ENCODE measurements at places on chromosomes 16 and 17.

DNA sequence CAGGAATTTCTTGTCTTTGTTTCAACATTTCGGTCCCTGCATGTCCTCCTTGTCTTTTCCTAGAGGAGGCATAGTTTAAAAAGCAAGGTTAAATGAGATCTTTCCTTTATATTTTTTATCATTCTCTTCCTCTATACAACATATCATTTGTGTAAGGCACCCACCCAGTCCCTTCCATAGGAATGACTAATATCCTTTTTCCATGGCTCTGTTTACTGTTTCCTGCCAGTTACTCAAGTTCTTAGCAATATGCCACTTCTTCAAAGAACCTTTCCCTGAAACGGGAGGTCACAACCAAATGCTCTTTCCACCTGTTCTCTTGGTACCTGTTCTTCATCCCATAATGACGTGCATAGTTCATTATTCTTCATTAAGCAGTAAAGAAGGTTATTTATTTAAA lies 1237.1 kb upstream of the GOT2 start:
- DNase-seq = no peak

- DNase-seq = no peak
These were observed 88.0 kb upstream of the CBX4 start for GRCh38 chr17:79927136-79927661.

GRCh38 chr16:12573730-12574383 lies 229.8 kb downstream of the CPPED1 start:
- peak; percentile 56 for DNase-seq

DNA sequence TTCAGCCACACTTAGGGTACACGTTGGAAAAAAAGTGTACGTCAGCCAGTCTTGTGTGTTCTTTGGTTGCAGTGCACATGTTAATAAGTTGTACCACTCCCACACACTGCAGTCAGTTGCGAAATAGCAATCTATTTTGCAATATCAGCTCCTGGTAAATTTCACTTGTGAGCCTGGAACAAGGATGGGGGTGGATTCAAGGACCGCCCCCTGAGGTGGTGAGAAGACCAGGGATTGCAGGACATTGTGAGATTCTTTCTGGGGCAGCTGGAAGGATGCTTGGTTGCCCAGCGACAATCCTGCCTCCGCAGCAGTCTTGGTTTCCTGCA lies 78.6 kb upstream of the ZFHX3 start:
- DNase-seq = peak; percentile 29

DNA sequence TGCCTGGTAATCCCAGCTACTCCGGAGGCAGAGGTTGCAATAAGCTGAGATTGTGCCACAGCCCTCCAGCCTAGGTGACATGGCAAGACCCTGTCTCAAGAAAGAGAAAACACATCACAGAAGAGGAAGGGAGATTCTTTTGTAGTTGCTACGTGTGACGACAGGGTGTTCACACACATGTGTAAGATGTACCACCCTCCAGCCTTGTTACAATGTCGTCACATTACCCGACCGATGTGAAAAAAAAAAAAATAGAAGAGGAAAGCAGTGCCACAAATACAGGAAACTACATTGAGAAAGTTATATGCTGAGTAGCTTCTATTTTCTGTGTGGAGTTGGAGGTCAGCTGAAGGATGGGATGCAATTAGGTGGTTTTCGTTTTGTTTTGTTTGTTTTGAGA lies 56.0 kb downstream of the CLUH start:
- DNase-seq = no peak

DNA sequence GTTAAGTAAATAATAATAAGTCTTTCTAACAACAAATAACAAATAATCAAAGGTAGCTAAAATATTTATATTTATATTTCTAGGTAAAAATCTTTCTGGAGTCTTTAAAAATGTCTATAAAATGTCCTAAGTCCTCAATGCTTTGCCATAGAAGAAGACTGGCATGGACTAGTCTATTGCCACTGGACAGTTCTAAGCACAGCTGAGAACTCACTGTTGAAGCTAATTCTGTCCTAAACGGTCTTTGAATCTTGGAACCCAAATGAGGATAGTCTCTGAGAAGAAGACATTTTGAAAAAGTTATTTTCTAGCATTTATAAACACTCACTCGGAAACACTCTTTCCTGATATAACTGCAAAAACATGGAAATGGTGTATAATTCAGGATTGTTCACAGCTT lies 539 bp downstream of the MYH8 start:
- DNase-seq = no peak
